ENCODE measurements at places on chromosomes 7 and 10.

DNA sequence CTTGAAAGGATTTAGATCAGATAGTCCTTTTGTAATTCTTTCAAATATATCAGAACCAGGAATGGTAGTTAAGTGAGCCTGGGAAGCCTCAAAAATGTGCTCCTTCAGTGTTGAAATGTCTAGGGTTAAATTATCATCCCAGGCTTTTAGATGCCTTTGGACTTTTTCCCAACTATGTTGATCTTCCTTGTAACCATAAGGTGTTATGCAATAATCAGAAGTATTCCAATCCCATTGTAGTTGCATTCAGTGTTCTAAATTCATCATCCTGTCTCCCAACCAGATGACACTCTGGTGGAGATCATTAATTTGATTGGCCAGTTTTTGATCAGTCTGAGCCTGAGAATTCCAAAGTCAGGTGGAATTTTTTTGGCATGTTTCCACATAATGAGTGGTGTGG lies 35.1 kb upstream of the AKR1C2 start:
- no peak for DNase-seq

DNA sequence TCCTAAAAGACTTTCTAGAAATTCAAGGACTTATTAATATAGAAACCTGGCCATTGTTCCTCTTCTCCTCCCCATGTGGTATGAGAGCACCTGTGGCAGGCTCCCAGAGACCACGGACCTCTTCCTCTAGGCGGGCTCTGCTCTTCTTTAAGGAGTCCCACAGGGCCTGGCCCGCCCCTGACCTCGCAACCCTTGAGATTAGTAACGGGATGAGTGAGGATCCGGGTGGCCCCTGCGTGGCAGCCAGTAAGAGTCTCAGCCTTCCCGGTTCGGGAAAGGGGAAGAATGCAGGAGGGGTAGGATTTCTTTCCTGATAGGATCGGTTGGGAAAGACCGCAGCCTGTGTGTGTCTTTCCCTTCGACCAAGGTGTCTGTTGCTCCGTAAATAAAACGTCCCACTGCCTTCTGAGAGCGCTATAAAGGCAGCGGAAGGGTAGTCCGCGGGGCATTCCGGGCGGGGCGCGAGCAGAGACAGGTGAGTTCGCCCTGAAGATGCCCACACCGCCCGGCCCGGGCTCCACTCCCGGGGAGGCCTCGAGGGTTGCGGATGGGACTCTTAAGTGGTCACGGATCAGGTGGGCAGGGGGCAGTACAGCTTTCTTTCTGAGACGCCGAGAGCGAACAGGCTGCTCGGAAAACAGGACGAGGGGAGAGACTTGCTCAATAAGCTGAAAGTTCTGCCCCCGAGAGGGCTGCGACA lies at the start of gene SLC26A4:
Gene SLC26A4 (plus strand): TSS at position 448 of the 700 bp plus-strand sequence. CDS start 814 bp downstream, outside the sequence.
- no peak for DNase-seq

DNA sequence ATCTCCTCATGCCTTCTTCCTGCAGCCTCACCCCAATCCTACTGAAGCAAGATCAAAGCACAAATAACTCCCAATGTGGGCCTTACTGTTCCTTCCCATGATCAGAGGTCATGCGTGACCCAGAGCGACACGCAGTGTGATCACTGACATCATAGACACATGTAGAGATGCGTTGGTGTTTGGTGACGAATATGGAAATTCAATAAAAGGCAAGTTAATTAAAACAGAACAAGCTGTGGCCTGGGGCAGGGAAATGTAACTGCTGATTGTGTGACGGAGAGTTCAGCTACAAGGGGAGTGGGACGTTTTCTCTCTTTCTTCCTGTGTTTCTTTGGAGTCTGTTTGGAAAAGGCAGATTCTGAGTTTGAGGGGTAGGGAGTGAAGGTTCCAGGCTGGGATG lies 34.8 kb upstream of the CARD11 start:
- no peak for DNase-seq

DNA sequence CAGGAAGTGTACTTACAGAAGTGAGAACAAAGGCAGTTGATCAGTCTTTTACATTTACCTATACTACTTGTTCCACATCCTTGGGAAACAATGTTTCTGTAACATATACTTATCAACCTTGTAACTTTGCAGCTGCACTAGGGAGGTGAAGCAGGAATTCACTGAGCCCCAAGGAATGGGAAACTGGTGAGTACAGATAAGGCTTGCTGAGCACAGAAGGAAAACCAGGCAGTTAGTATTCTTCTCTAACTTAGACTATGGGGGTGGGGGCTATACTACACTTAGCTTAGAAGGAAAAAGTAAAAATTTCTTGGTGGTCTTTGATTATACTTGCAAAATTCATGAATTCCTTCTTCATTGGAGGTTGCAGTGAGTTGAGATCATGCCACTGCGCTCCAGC lies 6.9 kb upstream of the ZNF33A start:
- DNase-seq, result no peak

DNA sequence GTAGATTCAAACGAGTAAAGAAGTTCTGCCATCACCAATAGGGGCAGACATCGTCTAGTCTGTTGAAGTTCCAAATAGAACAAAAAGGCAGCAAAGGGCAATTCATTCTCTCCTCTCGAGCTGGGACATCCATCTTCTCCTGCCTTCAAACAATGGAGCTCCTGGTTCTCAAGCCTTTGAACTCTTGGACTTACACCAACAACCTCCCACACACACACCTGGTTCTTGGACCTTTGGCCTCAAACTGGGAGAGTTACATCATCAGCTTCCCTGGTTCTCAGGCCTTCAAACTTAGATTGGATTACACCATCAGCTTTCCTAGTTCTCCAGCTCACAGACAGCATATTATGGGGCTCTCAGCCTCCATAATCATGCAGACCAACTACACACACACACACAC lies 9.8 kb upstream of the GIMAP5 start:
- no peak for DNase-seq

GRCh38 chr7:25250386-25250785 lies 22.1 kb upstream of the NPVF start:
- DNase-seq, result no peak

- no peak for DNase-seq
Measured at GRCh38 chr10:122555442-122555841, 5.1 kb upstream of the DMBT1 start.

- DNase-seq, result peak; percentile 70
Measured at GRCh38 chr7:95772298-95772770, at the start of gene DYNC1I1. Gene DYNC1I1 (plus strand): TSS chr7:95772554. CDS start chr7:95804730, 32,176 bp downstream.

DNA sequence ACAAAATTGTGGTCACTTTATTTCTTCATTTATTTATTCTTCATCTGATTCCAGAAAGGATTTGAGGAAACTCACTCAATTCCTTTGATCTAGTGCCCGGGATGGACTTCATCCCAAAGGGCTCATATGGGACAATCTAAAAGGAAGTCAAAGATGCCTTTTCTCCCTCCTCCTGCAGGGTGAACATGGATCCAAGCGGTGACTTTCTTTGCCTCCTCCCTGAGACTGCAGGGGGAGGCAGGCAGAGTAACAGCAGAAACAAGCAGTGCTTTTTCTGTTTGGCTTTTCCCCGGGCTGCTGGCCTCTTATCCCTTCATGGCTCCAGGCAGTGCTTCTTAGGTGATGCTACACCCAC lies 10.0 kb upstream of the DNMBP start:
- DNase-seq, result no peak

DNA sequence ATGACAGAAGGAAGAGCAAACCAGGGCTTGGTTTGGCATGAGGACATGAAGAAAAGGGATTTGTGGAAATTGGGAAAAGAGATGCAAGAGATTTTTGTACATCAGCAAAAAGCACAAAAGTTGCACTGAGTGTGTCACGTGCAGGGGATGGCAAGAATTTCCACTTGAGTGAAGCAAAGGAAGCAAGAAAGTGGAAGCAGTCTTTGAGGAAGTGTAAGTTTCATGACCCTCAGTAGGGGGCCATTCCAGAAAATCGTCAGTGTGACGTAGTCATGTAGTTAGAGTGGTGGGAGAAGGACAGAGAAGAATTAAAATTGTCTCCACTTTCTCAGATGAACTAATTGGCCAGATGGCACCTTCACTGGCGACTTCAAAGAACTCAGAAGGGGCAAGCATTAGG lies 123.3 kb upstream of the FZD1 start:
- DNase-seq, result no peak

DNA sequence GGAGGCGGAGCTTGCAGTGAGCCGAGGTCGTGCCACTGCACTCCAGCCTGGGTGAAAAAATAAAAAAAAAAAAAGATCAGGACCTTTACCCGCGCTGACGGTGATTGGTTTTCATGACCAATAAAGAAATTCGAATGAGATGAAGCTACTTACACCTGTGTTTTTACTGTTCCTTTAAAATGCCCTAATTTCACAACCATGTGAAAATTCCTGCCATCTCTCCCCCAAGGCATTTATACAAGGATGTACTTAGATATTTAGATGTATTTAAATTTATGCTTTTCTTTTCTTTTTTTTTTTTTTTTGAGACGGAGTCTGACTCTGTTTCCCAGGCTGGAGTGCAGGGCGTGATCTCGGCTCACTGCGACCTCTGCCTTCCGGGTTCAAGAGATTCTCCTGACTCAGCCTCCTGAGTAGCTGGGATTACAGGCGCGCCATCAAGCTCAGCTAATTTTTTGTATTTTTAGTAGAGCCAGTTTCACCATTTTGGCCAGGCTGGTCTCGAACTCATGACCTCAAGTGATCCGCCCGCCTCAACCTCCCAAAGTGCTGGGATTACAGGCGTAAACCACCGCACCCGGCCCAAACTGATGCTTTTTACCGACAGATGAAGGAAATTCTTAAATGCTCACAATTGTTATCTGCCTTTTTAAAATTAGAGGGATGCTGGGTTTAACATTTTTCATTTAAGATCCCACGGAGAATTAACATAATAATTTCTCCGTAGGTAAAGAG lies 3.1 kb upstream of the PHYH start:
- no peak for DNase-seq

GRCh38 chr10:12500381-12501303 lies 151.3 kb downstream of the CAMK1D start:
- peak; percentile 51 for DNase-seq

DNA sequence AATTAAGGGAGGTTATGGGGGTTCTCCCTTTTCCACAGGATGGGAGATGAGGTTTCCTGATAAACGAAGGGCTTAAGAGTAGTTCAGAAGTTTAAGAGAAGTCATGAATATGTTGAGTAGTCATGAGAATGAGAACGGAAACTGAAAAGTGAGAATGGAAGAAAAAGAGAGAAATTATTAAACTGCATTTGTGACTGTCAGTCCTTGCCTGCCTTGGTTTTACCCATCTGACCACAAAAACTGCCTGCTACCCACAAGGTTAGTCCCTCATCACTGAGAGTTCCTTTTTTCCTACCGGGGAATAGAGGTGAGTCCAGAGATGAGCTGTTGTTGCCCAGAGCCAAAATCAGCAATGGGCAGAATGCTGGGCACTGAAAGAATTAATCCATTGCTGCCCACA lies 174.1 kb upstream of the BET1 start:
- no peak for DNase-seq

- DNase-seq, result no peak
Measured at GRCh38 chr10:22697101-22697500, 17.3 kb downstream of the PIP4K2A start.

- DNase-seq, result no peak
Measured at GRCh38 chr10:95466436-95466835, 94.7 kb downstream of the SORBS1 start.

- no peak for DNase-seq
Measured at GRCh38 chr10:69073026-69073425, 14.9 kb upstream of the SRGN start.

DNA sequence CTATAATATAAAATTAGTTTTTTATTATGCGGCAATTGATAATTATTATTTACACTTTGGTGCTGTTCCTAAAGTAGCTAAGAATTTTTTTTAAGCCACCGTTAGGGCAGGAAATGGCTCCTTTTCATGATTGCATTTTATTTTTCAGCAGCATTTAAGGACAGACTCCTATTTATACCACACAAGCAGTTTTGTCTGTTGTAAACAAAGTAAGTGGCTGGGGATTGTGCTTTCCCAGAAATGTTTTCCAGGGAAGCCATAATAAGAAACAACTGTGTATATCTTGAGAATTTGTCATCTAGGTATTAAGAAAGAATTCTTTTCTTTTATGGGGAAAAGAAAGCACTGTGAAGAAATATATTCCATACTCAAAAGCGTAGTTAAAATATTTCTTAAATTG lies 232.0 kb downstream of the VTI1A start:
- no peak for DNase-seq

DNA sequence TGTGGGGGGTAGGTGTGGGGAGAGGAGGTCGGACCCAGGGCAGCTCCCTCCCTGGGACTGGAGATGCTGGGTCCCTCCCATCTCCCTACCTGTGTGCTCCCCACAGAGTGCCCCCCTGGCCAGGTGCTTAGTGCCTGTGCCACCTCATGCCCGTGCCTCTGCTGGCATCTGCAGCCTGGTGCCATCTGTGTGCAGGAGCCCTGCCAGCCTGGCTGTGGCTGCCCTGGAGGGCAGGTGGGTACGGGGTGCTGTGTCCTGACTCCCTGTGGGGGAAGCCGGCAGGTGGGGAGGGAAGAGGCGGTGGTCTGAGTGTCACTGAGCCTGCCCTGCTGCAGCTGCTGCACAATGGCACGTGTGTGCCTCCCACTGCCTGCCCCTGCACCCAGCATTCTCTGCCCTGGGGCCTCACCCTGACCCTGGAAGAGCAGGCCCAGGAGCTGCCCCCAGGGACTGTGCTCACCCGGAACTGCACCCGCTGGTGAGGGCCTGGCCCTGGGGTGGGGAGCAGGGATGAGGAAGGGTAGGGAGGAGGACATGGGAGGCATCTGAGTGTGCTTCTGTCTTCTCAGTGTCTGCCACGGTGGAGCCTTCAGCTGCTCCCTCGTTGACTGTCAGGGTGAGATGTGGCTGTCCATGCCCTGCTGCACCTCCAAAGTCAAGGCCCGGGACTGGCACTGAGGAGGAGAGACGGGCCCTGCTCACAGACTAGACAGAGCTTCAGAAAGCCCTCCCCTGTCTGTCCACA lies 11.7 kb upstream of the ZNF862 start:
- no peak for DNase-seq

DNA sequence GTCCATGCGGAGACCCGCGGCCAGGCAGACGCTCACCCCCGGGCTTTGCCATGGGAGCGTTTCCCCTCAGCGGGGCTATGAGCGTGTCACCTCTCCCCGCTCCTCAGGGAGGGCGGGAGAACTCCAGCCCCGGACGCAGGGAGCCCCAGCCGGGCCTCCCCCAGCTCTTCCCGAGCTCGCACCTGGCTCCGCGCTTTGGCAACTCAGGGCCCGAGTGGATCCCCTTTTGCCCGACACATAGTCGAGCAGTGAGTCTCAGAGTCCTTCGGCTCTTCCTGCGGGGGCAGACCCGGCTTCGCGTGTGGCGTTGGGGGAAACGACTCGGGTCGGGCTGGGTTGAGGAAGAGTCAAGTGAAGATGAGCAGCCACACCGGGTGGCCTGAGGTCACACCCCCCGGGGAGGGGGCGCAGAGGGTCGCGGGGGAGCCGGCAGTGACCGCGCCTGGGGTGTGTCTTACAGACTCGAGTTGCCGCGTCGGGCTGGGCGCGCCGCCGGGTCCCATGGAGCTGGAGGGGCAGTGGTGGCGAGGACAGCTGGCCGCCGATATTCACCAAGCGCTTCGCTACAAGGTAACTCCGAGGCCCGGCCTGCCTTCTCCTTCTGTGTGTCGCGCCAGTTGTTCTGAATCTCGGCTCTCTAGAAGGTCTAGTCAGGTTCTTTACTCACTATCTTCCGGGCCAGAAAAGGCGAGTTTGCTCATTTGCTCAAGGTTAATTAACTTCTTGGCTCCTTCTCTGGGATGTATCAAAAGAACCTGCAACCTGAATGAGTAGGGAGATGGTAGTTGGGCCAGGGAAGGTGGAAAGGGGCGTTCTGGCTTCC lies 721 bp downstream of the CCNJ start:
- DNase-seq, result peak; percentile 29

GRCh38 chr7:47941136-47941844 lies 7.0 kb downstream of the PKD1L1 start:
- no peak for DNase-seq

Measured in NCI-H1436 (cell line).